ENCODE measurements at places on chromosomes 2 and 18.

- no peak for DNase-seq
Measured at GRCh38 chr2:149204686-149205085, 125.7 kb upstream of the LYPD6 start.

- no peak for DNase-seq
Measured at GRCh38 chr2:19775838-19776237, 125.9 kb downstream of the TTC32 start.

DNA sequence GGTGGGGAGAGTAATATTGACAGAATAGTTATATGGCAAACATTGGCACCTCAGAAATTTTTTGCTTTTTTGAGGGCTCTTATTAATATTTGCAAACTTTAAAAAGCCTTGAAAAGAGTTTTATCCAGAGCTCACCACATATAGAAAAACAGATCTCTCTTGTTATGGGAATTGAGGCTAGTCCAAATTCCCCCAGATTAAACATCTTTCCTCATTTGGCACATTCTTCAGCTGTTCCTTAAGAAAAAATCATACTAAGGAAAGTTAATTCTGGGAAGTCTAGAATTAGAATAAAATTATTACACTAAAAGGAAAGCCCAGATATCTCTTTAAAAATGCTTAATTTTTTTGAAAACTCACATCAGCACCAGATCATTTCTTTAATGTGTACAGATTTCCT is 5.6 kb downstream of the TFPI start:
- no peak for DNase-seq

- no peak for DNase-seq
Measured at GRCh38 chr2:158102446-158102845, 770 bp downstream of the UPP2 start.

Measured in left hindlimb (tissue), 1 donor.